ENCODE measurements at places on chromosomes 5 and 9.

GRCh38 chr5:43312076-43312661 is 1.0 kb downstream of the HMGCS1 start:
- DNase-seq: no peak

GRCh38 chr9:134756098-134756497 is 114.5 kb downstream of the COL5A1 start:
- no peak for DNase-seq

GRCh38 chr9:130446101-130446861 is 1.5 kb downstream of the ASS1 start:
- DNase-seq: no peak

DNA sequence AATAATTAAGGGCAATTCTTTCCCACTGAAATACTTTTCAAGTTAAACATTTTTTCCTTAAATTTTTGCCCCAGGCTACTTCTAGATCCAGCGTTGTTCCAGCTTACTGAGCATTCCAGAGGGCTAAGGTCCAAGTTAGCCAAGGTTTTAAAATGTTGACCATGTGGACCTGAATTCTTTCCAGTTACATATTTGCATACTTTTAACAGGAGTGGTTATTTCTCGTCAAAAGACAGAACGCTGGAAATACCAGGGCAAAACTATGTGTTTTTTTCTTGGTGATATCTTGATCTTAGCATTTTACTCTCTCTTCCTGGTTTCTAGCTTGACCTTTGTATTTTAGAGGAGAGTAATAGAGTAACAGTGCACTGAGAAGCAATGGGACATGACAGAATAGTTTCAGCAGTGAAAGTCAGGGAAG is 32.8 kb downstream of the TMC1 start:
- no peak for DNase-seq

DNA sequence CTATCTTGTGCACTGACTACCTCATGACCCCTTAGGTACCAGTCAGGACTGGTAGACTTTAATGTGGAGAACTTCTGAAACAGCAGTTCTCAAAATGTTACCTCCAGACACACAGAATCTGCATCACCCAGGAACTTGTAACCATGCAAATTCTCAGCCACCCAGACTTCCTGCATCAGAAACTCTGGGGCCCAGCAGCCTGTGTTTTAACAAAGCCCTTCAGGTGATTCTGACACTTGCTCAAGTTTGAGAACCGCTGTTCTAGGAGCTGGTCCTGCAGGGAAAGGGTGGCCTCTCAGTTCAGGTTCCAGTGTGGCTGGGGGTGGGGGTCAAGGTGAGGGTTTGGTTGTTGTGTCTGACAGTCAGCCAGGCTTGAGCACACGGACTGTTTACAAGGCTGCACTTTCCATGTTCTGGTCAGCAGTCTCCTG is 28.4 kb downstream of the ZFP62 start:
- DNase-seq: peak; percentile 74

GRCh38 chr5:173231996-173232498 is 3.0 kb downstream of the NKX2-5 start:
- DNase-seq: no peak

- no peak for DNase-seq
Observed at GRCh38 chr5:108753331-108753730, 5.6 kb downstream of the FER start.

DNA sequence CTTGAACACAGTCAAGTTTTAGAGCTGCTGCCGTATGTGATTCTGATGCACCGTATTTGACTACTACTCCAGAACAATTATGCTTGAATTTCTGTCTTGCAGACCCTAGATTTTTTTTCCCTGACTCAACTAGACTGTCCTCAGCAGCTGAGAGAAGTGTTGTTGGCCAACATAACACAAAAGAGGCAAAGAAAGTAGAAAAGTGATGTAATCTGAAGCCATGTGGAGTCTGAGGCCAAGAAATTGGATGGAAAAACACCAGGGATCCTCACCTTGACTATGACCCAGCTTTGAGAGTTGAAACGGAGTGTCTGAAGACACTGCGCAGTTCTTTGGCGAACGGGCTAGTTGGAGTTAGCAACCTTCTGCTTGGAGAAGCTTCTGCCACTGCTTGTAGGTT is 36.3 kb upstream of the FGF1 start:
- DNase-seq: no peak

DNA sequence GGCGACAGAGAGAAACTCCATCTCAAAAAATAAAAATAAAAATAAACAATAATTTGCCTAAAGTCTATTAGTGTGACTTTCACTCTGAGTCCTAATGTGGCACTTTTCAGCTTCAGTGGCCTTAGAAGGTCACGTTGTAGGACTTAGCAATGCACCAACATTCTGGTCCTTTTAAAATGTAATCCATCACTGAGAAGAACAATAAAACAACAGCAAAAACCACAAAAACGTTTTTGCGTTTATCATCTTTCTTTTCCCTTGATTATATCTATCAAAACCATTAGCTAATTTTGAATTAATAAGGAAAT is 190.1 kb upstream of the ZNF608 start:
- no peak for DNase-seq

DNA sequence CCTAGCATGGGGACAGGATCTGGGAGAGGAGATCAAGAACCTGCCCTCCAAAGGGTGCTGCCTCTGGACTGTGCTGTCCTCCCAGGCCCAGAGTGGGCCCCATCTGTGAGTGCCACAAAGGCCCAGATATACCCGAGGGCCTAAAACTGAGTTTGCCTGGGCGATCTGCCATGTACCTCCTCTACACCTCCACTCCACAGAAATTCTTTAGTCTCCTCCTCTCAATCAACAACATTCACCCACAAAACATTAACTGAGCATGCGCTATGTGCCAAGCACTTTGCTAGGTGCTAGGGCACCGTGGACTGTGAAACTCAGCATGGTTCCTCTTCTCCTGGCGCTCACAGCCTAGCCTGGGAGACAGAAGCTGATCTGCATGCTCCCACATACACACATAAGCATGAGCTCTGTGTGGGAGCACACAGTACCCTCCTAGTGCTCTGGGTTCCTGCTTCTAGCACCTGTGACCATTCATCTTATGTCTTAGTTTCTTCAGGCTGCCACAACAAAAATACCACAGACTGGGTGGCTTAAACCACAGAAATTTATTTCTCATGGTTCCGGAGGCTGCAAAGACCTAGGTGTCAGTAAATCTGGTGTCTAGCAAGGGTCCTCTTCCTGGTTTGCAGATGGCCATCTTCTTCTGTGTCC is 82.0 kb upstream of the FSTL4 start:
- no peak for DNase-seq

DNA sequence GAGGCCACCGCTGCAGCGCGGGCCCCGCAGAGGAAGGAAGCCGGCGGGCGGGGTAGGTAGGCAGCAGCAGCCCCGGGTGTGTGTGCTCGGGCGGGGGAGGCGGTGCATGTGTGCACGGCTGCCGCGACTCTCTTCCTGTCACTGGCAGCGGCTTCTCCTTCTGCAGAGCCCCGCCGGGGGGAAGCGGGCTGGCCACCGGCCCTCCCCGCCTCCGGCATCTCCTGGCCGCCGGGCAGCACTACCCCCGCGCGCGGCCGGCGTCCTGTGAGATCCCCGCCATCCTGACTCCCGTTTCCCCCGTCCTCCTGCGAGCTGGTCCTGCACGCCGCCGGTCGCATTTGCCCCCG is 315 bp downstream of the PIK3R1 start:
- DNase-seq: no peak

GRCh38 chr5:6742081-6742758 is 29.0 kb downstream of the TENT4A start:
- DNase-seq: no peak

- DNase-seq: no peak
Observed at GRCh38 chr5:36605241-36605640, 1.2 kb upstream of the SLC1A3 start.

DNA sequence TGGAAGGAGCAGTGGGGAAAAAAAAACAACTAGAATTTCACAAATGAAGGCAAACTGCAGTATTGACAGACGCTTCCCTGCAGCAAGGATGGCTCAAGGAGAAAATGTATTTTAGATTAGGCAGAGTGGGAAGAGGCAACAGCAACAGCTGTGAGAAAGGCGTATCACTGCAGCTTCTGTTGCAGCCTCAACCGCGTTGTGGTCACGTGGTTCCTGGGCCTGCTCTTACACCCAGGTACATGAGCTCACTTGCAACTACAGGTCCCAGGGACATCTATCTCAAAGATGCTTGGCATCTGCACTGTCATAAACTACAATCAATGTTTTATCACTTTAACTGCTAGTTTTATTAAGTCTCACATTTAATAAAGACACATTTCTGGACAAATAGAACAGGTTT is 36.0 kb upstream of the GOLM1 start:
- no peak for DNase-seq

GRCh38 chr5:93090698-93091097 is 490.3 kb downstream of the NR2F1-AS1 start:
- DNase-seq: no peak

- DNase-seq: no peak
Observed at GRCh38 chr9:123283048-123283408, 14.6 kb upstream of the STRBP start.

DNA sequence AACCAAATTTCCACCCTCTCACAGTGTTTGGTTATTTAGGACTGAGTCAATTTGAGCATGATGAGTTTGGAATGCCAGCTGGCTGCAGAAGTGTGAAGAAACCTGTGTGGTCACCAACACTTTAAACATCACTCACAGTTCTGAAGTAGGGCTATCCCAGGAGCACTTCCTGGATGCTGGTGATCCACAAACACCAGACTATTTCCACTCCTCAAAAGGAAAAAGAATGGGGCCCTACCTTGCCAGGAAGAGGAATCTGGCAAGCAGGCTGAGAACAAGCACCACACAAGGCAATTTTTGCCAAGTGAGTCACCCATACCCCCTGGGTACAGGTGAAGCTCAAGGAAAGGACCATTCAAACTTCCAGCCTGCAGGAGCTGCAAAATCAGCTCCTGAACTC is 294.2 kb upstream of the PTGER4 start:
- DNase-seq: peak; percentile 33

- DNase-seq: no peak
Observed at GRCh38 chr9:32587901-32588300, 14.9 kb upstream of the NDUFB6 start.

DNA sequence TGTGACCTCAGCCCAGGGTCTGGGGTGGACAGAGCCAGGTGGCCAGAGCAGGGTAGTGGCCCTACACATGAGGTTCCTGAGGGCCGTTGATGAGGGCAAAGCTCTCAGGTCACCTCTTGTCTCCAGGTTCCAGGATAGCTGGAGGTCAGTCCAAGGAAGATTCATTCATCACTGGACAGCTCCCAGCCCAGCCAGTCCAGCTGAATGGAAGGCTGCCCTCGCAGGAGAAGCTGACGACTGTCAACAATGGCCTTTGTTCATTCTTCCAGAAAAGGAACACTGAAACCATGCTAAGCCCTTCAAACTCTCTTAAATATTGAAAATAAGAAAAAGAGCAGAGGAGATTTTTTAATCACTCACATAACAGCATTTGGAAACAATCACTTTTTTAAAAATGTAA is 169.7 kb upstream of the TBCA start:
- no peak for DNase-seq

- DNase-seq: no peak
Observed at GRCh38 chr9:97594381-97594921, 38.7 kb downstream of the TSTD2 start.

- no peak for DNase-seq
Observed at GRCh38 chr5:157986431-157986990, 127.6 kb upstream of the CLINT1 start.

DNA sequence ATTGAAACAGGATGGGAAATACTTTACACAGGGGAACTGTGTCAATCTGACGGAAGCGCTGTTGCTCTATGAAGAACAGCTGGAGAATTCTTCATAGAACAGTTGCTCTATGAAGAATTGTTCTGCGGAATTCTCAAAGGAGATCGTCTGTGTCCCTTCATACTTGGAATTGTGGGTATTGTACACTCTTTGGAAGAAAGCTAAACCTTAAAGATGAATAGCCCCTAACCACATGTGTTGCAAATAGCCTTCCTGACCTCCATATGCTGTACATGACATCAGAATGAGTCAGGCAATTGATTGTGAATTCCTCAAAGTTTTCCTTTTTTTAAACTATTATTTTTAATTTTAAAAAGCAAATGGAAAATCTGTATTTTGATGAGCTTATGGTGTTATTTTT is 15.6 kb downstream of the NIM1K start:
- DNase-seq: no peak

GRCh38 chr9:85702726-85703289 is 38.9 kb downstream of the AGTPBP1 start:
- no peak for DNase-seq

GRCh38 chr5:10064546-10065195 is 185.0 kb downstream of the ATPSCKMT start:
- DNase-seq: no peak

- no peak for DNase-seq
Observed at GRCh38 chr5:59745415-59745863, 148.1 kb downstream of the PDE4D start.

DNA sequence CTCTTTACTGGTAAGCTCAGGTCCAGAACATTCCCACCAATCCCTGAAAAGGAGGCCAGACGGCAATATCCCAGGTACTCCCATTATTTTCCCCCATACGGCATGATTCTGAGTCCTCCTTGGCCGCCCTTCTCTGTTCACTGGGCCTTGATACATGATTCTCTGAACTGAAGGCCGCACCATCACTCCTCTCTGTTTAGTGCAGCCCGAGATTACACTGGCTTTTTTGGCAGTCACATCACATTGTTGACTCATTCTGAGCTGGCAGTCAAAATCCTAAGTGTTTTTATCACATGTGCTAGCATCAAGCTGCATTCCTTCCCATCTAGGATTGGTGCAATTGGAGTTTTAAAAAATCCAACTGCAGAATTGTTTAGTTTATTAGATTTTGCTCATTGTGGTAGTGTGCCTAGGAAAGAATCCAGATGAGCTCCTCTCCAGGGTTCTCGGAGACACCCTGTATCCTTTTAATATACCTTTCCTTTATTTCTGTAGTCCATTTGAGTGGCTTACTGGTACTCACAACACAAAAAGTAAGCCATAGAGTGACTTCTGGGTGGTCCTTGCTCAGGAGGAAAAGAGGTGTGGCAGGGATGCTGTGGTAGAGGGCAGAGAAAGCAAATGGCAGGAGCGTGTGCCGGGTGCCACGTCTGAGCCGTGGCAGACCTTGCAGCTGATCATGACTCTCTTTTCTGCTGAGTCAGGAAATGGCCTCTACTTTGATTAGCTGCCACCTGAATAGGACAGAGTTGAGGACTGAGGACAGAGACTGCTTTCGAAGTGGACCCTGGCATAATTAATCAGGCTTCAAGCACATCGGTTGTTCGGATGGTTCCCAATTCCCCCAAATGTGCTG is 121.1 kb upstream of the IL12B start:
- no peak for DNase-seq

DNA sequence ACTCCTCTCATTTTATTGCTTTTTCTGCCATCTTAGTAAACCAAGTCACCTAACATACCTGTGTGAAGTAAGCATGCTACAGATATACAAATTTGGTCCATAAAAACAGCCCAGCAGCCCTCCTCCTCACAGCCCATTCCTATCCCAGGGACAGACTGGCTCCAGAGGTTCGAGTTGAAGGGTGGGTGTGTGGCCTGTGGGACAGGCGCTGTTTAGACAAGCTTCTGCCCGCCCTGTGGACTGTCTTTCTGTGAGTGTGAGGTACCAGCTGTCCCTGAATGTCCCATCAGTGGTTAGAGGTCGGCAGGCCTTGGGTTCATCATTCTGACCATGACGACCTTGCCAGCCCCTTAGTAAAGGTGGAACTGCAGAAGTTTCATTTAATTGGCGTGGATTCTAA is 82.0 kb downstream of the WNK2 start:
- no peak for DNase-seq

Data from activated naive CD4-positive, alpha-beta T cell treated with anti-CD3 and anti-CD28 coated beads for 36 hours (primary cell).